ENCODE measurements at places on chromosomes 5 and 9.

DNA sequence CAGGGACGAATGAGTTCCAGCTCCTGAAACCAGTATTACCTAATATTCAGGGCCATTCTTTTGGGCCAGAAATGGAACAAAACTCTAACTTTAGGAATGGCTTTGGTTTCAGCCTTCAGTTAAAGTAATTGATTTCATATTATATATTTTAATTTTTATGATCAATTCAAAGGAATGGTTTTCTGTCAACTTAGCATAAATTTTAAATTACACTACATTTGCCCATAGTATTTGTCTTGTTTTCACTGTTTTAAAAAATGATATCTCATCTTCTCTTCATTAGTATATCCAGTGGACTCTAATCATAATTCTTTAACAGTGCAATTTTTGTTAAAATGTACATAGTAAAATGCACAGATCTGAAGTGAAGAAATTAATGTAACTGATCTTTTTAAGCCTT, 1.9 kb upstream of the PCDHB16 start:
- no peak for DNase-seq

DNA sequence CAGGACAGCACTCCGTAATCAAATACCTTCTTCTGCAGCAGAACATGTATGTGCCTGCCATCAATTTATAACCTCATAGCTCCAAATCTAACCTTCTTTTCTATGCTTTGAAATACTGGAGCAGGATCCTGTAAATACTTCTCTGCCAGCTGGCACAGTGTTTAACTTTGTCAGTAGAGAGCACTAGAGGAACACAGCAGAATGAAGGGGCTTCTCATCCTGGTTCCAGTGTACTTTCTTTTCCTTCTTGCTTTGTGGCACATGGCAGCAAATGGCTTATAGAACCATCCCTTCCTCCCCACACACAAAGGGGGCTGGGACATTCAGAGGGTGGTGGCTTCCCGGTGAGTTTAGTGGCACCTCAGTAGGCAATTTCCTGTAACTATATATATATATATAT, 3.8 kb upstream of the FBXW11 start:
- no peak for DNase-seq

- no peak for DNase-seq
These were observed 28.4 kb downstream of the SV2C start for GRCh38 chr5:76111477-76112174.

DNA sequence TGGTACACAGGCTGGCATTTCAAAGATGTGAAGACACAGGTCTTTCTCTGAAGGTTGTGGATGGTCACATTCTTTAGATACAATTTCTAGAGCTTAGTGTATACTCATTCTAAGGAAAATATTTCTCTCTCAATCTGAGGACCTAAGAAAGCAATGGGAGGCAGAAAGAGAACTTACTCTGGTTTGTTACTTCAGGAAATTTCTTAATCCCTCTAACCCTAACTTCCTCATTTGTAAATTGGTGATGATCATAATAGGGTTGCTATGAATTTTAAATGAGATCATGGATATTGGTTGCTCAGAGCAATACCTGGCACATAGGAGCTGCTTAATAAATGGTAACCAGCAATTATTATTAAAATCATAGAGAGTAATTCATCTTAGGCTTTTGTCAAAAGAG, 22.1 kb downstream of the FAM170A start:
- DNase-seq = no peak

DNA sequence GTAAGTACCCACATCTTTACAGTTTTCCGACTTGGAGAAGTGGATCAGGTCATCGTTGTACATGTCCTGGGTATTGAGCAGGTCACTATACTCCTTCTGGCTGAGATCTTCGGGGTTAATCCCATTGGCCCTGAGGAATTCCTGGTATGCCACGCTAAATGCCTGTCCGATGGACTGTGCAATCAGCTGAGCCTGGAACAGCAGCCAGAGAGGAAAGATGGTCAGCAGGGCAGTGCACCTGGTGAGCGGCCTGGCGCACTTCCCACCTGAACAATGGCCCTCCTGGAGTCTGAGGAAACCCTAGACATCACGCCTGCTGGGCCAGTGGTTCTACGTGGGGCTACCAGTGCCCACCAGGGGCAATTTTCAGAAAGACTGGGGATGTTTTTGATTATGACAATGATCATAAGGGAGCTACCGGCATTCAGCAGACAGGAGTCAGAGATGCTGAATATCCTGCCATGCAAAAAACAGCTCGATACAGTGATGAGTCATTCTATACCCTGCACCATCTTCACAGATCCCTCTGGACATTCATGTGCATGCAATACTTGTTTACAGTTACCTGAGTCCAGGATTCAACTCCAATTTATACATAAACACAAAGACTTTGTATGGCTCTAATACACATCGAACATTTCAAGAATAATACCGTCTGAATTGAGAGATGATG, 127.2 kb downstream of the ENTREP1 start:
- no peak for DNase-seq

DNA sequence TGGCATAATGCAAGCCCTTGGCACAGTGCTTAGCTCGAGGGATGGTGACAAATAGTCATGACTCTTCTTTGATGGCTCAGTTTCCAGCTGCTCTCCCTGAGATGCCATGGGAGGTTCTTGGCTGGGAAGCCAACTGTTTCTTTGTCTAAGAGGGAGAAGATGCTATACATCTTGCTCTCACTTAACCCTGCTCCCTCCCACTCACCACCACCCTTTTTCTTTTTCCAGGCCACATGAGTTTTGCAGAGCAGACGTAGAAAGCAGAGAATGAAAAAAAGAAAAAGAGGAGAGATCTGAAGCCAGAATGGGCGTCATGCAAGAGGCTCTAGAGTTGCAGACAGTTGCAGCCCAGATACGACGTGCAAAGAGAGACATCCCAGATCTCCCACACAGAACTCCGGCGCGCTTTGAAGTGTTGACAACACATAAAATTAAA, 160.5 kb downstream of the FGF18 start:
- DNase-seq = no peak

DNA sequence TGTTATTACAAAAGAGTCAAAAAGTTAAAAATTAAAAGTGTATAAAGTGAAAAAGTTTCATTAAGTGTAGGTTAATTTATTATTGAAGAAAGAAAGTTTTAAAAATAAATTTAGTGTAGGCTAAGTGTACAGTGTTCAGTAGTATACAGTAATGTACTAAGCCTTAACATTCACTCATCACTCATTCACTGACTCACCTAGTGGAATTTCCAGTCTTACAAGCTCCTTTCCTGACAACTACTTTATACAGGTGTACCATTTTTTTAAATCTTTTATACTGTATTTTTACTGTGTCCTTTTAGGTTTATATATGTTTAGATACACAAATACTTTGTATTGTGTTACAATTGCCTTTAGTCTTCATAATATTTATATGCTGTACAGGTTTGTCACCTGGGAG, 530.2 kb upstream of the FAM174A start:
- DNase-seq = no peak

DNA sequence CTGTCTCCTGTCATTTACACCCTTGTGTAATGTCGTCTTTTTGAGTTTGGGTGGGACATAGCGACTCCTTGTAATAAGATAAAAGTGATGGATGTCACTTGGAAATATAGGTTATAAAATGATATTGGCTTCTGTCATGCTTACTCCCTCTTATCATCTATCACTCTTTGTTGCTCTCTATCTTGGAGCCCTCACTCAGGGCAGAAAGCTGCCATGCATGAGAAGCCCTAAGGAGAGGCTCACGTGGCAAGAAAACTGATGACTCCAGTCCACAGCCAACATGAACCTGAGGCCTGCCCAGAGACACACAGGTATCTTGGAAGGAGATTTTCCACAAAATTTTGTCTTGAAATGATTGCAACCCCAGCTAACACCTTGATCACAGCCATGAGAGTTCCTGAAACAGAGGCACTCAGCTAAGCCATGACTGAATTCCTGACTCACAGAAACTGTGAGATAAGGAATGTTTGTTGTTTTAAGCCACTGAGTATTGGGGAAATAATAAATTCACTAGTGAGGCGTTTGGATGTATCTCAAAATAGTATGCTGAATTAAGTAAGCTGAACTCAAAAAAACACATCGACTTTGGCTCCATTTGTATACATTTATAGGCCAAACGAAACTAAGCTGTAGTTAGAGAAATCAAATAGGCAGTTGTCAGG, 216.7 kb downstream of the CDH18 start:
- no peak for DNase-seq

DNA sequence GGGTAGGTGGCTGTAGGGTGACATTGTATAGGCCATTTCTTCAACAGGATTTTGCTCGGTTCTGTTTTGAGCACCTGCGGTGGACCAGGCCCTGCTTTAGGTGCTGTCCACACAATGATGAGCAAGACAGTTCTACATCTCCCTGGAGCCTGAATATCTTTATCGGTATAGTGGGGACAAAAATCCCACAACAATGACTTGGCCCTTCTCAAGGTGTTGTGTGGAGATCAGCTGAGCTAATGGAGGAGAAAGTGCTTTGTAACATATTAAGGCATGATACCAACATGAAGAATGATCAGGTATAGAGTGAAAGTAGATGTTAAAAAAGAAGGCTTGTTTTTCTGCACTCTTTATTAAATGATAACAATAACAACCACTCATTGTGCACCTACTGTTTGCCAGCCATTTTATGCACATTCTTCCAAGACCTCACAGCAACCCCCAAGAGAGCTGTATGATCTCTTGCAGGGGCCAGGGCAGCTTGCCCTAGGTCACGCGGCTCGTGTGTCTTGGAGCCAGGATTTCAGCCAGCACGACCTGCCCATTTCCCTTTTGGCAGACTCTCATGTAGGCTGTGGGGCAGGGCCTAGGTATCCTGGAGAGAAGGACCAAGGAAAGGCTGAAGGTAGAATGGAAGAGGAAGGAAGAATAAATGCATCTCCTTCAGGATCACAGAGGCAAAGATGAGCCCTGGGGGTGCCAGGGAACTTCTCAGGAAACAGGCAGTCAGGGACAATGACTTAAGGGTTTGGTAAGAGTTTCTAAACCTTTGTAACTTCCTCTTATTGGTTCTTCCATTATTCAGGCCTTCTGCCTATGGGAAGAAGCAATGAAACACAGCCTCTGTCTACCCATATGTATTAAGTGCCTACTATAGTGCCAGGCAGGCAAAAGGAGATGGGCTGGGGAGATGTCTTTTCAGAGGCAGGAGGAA, 50.0 kb upstream of the PPARGC1B start:
- DNase-seq = no peak

GRCh38 chr9:131094622-131095021, 1.7 kb upstream of the AIF1L start:
- DNase-seq = no peak

DNA sequence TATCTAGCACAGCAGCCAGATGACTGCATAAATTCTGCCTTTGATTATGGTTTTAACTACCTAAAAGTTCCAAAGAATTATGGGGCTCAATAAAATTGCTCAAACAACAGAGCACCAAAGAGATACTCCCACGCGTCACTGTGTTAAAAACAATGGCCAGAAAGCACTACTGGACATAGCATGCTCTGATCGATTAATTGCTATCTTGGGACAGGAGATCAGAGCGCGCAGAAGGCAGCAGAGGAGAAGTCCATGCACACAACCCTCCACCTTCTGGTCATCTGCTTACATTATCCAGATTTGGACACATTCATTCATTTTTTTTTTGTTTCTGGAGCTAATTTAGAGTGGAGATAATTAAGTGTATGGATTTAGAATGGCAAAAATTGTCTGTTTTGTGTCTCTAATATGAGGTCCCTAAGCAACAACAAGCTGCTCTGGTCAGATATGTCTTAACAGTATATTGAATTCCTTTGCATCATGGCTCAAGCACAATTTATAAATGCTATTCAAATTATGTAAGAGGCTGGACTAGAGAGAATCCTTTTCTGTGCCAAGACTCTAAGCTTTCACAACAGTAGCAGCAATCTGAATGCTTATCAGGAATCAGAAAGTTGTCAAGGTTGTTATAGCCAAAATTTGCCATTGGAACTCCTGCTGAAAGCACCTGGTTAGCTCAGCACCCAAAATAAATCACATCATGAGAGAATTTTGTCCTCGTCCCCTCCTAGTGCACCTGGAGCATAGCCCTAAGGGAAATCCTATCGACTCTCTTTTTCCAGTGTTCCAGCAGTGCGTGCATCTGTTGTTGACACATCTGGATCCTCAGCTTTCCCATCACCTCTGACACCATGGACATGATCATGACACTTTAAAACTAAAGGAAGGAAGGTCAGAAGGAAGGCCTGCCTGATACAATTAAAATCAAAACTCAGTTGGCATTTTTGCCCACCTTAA, 98.6 kb upstream of the HMHB1 start:
- no peak for DNase-seq

- DNase-seq = no peak
These were observed 7.4 kb upstream of the GLIPR2 start for GRCh38 chr9:36129139-36129538.

- no peak for DNase-seq
These were observed 831.3 kb downstream of the MTRR start for GRCh38 chr5:8700222-8700621.

DNA sequence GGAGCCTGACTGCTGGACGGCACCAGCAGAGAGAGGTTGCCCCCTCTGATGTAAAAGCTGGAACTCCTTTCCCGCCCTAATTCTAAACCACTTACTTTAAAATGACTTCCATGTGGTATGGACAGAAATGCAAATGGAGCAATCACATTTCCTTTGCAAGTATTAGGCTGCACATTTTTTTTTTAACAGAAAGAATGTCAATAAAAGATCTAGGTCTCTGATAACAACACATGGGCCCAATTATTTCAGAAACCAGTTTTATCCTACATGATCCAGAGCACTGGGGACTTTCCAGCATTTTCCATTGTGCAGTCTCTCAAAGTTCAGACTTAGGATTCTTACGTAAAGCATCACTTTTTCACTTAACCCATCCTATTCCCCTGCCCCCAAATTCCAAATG, 203.7 kb downstream of the NXNL2 start:
- DNase-seq = no peak

GRCh38 chr9:78746010-78746409, 449.1 kb downstream of the PSAT1 start:
- DNase-seq = no peak

DNA sequence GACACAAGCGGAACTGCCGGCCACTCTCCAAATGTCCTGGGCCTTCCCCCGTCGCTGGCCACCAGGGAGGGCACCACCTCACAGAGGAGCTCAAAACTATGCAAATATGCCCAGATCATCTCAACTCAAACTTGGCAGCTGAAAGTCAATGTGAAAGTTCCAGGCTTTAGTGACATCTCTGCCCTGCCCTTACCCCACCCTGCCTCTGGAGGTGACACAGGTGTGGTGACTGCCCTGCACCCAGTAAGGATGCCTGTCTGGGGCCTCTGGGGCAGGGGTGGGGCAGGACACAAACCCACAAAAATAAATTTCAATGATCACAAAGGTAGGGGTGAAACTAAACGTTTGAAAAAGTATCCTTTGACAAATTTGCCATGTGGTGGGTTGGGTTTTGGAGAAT, 213.4 kb downstream of the HSPA4 start:
- DNase-seq = no peak

DNA sequence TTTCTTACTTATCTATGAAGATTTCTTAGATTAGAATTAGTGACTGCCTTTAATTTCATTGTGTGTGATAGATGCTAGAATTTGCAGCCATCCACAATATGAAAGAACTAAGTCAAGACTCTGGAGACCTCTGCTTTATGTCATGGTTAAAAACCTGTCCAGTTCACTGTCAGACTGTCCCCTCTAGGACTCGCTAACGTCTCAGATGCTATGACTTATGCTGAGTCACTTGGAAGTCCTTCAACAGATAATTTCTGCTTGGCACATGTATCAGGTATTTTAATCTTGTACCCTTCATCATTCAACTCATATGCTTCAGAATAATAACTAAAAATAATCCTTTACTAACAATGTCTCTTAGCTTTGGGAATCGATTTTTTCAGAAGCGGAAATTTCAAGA, 230.5 kb upstream of the DMAC1 start:
- no peak for DNase-seq

Data from right kidney (tissue), 9 donors.